Stimulated activated CD4-positive, alpha-beta T cell treated with anti-CD3 and anti-CD28 coated beads, Interleukin-1b, Interleukin-23, amount 100 ng/mL, for 1 hour (primary cell): ENCODE measurements at places on chromosomes 5 and 9.

GRCh38 chr5:174093123-174093522 lies 47.6 kb downstream of the NSG2 start:
- no peak for DNase-seq

DNA sequence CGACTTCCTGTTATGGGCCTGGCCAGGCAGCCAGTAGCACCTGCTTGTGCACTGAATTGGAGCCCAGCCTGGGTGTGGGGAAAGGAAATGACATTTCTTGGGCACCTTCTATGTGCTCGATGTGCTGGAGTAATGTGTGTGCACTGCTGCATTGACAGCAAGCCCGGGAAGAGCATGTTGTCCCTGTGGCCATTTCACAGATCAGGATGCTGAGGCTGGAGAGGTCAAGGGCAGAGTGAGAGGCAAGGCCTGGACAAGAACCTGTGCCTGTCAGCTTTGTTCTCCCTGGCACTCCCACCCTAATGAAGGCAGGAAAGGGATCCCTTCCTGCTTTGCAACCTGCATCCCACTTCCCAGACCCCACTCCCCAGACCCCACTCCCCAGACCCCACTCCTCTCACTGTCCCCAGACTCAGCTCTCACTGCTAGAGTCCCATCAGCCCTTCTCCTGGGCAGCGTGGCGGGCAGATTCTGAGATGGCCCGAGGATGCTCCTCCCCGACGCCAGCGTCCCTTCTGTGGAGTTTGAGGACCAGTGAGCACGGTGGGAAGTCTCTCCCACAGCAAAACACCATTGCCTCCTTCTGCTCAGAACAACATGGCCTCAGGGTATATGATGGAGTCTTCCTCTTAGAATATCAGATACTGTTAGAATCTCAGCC lies 49.6 kb downstream of the BARX1 start:
- DNase-seq, result no peak

- DNase-seq, result no peak
Measured at GRCh38 chr9:84296146-84296843, 44.3 kb downstream of the SLC28A3 start.

DNA sequence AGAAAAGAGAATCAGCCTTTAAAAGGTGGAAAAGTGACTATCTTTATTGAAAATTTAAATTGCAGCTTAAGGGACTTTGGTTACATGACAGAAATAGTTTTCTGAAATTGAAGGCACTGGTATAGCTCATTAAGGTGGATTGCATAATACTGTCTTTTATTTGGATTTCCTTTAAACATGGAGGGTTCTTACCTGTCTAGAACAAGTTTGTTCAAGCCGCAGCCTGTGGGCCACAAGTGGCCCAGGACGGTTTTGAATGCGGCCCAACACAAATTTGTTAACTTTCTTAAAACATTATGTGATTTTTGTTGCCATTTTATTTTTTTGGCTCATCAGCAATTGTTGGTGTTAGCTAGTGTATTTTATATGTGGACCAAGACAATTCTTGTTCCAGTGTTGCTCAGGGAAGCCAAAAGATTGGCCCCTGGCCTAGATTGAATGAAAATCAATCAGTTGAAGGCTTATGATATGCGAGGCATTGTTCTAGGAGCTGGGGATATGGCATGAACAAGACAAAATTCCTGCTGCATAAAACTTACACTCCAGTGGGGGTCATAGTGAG lies 18.0 kb downstream of the NNT start:
- DNase-seq, result no peak

DNA sequence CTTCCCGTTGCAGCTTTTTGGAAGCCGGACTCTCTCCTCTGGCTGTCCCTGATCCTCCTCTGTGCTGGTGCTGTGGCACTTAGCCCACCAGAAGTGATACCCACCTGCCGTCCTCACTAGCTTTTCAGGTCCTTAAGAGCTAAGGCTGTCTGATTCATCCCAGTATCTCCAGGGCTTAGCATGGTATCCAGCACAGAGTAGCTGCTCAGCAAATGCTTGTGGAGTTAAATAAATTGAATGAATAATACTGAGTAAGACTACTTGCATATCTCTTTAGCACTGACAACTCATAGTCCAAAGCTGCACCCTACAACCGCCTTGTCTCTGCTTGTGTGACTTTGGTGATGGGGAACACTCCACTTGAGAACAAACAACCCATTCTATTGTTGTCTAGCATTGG lies 7.7 kb upstream of the XPA start:
- no peak for DNase-seq

DNA sequence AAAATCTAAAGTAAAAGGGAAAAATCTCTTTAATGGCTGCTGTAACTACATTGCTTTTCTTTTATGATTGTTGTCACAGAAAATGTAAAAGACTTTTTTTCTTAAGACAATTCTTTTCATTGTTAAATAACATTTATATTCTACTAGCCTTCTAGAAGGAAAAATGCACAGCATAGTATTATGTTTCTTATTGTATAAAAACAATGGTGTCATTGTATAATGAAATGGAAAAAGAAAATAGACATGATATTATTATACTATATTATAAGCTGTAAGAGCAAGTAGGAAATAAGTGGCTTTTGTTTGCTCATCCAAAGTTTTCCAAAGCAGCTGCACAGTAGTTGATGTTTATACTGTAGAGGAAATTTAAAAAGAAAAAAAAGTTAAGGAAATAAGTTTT lies 1021.7 kb downstream of the EFNA5 start:
- DNase-seq, result no peak

GRCh38 chr9:89021154-89021803 lies 30.0 kb downstream of the S1PR3 start:
- no peak for DNase-seq

DNA sequence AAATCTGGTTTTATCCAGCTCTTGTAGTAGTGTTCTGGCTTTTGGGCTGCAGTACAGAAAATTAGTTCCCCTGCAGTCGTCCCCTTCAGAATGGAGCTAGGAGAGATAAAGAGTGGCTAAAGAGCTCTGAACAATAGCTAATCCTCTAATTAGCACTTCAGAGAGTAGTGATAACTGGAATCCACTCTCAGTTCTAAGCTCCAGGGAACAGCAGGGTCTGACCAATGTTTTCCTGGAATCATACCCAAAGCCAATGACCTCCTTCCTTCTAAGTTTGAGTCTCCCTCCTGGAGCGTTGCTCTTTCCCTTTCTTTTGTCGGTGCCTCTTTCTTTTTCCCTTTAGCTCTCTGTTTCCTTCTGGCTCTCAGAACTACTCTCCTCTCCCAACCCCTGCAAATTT lies 47.4 kb downstream of the MFAP3 start:
- DNase-seq, result no peak

DNA sequence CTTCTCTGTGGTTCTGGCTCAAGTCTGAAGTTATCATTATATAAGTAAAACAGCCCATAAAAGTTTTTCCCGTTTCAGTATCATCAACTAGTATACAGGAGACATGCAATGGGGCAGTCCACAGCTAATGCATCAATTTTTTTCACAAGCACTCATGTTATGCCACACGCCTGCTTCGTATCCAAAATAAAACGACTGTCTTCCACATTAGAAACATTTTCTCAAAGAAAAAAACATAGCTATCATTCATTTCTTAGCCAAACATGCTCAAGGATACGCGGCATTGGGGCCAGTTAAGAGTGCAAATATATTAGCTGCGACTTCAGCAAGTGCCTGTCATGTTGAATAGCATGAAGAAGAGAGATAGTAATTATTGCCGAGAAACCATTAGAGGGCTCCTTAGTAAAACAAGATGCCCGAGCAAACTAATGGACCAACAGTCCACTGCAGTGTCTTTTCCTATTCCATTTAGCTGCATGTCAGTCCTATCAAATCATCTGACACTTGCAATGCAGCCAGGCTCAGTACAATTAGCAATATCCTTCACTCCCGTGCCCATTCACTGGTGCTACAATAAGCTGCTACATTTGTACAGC lies 68.5 kb downstream of the BNC2 start:
- no peak for DNase-seq

- DNase-seq, result peak; percentile 57
Measured at GRCh38 chr5:147453875-147454814, 55.7 kb downstream of the DPYSL3 start.

DNA sequence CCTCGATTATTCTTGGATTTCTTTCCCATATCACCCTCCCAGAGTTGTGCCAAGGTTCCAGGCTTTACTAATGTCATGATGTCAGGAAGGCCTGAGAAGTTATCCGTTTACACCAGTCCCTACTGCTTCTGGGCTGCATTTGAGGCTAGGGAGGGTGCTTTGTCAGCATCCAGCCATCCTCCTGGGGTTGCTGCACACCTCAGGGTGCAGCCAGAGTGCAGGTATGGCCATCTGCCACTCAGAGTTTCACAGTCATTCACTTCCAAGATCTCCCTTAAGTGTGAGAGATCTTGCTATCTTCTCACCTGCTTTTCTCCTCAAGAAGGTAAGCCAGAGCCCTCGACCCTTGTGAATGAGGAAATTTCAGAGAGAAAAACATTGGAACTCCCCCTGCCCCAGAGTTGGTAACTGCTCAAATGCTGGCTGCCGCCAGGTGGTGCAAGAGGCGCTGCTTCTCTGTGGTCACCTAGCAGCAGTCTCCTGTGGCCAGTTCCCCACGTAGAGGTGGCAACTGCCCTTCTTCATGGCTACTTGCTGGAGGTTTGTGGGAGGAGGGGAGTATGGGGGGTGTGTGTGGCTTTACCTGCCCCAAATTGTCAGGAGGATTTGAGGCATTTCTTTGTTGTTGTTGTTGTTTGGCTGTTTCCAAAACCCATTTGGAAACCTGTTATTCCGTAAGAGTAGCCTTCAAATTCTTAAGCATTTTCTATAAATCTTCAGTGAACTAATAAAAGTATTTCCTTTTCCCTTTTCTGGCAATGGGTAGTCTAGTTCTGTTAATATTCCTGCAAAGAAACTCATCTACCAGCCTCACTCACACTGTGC lies 259.6 kb upstream of the DMRT1 start:
- no peak for DNase-seq

GRCh38 chr9:37936965-37937364 lies 33.0 kb upstream of the SLC25A51 start:
- DNase-seq, result no peak

DNA sequence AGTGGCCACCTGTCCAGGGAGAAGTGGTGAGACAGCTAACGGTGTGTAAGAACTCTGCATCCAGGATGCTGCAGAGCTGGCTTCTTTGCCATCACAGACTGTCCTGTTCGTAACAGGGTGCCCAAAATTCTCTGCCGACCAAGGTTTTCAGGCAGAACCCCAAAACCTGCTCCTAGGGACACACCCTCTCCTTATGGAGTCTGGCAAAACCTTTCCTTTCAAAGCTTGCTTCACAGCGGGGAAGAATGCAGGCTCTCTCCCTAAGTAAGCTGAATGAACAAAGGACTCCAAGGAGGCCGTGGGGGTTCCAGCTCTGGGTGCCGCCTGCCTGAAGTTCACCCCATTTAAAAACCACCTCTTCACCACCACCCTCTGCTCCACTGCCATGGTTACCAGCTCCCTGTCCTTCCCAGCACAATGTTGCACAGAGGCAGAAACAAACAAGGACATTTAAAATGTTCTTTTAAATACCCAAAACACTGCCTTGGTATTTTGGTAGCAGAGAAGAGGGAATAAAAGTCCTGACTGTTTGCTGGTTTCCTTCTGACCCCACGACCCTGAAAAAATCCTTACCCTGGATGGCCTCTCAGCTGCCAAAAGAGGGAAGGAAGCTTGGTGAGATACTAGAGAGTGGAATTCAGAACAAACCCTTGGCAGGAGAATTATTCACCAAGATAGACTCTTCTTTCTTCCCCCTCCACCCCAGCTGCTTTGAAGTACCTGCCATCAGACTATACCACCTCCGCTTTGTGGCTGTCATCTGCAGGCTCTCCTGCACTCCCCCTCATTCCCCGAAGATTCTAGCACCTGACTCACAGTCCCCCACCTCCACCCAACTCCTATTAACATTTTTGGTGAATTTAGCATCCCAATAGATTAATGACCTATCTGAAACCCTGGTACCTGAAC lies 7.1 kb upstream of the KLF9 start:
- no peak for DNase-seq
